ENCODE measurements at places on chromosomes 7 and 10.

DNA sequence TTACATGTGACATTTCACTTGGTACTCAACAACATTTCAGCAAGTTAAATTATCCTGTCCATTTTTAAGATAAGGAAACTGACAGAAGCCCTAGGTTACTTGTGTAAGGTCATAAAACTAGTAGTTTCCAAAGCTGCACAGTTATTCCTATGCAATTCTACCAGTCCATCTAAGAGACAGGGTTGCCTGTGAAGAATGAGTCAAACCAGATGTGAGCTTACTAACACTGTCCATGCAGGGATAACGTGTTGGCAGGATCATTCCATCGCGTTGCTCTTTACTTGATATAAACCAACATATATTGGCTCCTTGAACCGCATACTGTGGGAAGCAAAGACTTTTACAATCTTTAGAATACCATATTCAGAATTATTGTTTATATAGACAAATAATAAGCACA is 280.9 kb upstream of the HGF start:
- DNase-seq: no peak

DNA sequence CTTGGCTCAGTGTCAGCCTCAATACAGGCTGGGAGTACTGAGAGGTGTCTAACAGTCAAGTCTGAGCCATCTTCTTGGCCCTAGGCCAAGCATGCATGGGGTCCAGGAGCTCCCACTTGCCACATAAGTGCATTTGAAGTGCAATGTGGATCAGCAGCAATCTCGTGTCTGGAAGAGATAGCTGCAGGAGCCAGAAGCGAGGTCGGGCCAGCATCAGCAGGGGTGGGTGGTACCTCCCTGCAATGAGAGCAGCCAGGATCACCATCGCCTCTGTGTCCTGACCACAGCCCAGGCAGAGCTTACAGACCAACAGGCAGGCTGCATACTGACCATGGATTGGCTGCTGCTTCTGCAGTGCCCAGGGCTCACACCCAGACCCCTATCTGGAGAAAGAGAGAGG is 83.0 kb upstream of the CXCL12 start:
- no peak for DNase-seq

GRCh38 chr10:17527514-17528146 is 73.2 kb upstream of the ST8SIA6 start:
- no peak for DNase-seq

GRCh38 chr10:75530299-75530698 is 98.9 kb downstream of the LRMDA start:
- DNase-seq: no peak

- no peak for DNase-seq
Observed at GRCh38 chr7:9149499-9150082, 716.2 kb downstream of the NXPH1 start.

GRCh38 chr7:142188846-142189245 is 69.0 kb downstream of the PRSS58 start:
- DNase-seq: no peak

DNA sequence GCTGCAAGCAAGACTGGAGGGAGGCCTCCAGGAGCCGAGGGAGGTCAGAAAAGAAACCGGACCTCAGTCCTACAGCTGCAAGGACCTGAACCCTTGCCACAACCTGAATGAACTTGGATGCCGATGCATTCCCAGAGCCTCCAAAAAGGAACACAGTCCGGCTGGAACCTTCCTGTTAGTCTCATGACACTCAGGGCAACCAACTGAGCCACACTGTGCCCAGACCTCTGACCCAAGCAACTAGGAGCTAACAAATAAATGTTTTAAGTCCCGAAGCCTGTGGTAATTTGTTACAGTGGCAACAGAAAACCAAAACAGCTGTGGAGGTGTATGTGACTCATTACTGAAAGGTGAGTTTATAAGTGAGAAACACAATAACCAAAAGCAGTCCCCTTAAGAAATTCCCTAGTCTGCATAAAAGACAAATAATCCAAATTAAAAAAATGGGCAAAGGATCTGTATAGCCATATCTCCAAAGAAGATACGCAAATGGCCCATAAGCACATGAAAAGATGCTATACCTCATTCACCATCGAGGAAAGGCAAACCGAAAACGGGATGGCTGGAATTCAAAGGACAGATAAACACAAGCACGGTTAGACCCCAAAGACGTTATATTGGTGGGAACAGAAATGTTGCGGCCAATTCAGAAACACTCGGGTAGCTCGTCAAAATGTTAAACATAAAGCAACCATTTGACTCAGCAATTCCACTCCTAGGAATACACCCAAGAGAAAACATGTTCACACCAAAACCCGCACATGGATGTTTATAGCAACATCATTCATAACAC is 24.8 kb downstream of the GNA12 start:
- DNase-seq: peak; percentile 80

GRCh38 chr10:31321396-31321941 is 2.5 kb downstream of the ZEB1 start:
- no peak for DNase-seq

DNA sequence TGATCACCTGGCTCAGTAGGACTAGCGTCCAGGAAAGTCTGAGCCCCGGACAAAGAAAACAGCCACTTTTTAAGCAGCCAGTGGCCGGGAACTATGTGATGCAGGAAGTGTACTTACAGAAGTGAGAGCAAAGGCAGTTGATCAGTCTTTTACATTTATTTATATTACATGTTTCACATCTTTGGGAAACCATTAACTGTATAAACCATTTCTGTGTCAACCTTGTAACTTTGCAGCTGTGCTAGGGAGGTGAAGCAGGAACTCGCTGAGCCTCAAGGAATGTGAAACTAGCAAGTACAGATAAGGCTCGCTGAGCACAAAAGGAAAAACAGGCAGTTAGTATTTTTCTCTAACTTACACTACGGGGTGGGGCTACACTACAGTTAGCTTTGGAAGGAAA is 39.9 kb upstream of the HECW1 start:
- no peak for DNase-seq

DNA sequence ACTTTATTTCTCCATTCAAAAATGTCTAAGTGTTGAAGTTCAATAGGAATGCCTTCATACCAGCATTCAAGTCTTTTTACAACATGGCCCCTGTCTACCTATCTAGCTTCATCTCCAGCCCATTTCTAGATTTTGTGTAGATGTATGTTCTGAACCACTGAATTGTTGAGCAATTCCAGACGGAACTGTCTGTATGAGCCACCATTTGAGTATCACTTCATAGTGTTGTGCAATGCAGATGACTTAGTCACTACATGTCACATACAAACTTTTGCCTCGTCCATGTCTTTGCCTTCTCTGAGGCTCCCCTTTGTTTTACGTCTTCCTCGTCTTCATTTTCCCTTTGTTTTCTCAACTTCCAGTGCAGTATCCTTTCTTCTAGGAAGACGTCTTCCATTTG is 118.1 kb downstream of the INHBA start:
- no peak for DNase-seq

DNA sequence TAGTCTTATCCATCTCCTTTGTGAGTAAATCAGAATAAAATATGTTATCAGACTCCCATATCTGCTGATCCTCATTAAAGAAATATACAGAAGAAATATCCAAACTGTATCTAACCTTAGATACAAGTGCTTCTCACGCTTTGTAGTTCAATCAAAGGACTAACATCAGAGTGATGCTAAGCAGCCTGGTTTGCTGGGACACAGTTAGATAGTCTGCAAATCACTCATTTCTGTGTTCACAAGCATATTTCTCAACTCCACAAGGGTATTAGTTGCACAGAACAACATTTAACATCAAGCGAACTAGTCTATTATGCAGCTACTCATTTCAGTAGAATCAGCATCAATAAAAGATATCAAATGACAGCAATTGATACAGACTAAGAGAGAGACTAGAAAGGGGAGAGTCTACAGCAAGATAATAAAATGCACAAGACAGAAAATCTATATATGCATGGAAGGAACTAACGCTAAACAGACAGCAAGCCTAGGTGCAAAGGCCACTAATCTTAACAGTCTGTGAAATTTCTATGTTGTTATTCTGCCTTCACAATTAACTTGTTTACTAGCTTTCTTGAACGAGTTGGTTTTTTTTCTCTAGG is 30.0 kb downstream of the DNAJC12 start:
- no peak for DNase-seq

- no peak for DNase-seq
Observed at GRCh38 chr7:38574086-38574485, 57.1 kb downstream of the AMPH start.

DNA sequence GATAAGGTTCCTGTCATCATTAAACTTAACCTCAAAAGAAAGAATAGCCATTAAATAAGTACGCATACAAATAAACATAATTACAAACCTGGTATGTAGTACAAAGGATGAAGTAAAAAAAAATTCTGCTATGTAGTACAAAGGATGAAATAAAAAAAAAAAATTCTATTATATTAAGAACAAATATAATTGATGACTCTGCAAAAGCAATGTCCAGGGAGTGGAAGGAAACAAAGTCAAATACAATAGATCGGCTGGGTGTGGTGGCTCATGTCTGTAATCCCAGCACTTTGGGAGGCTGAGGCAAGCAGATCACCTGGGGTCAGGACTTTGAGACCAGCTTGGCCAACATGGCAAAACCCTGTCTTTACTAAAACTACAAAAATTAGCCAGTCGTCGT is 56.9 kb downstream of the ABI1 start:
- no peak for DNase-seq

GRCh38 chr10:132107949-132108877 is 42.5 kb downstream of the JAKMIP3 start:
- DNase-seq: no peak

GRCh38 chr10:14609178-14609577 is 165.5 kb downstream of the FAM107B start:
- no peak for DNase-seq

Data from lower leg skin (tissue), 4 donors.